Kidney tubule cell (primary cell): ENCODE measurements at places on chromosomes 7 and 10.

- DNase-seq, result no peak
Observed at GRCh38 chr10:89580243-89580642, 44.8 kb upstream of the SLC16A12 start.

DNA sequence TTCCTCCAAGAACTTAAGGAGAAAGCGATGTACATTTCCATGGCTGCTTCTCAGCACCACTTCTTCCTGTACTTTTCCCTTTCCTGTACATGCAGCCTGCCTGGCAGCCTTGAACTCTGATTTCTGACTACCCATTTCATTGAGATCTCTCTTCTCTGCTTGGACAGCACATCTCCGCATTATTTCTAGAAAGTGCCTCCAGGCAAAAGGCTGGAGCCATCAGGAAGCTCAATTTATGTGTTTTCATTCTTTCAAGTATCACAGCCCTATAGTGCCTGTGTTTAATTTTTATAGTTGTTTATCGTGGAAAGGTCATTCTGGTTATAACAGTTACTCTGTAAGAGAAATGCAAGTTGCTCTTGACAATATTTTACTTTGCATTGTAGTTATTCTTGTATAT, 688.0 kb upstream of the ANKRD30A start:
- no peak for DNase-seq

DNA sequence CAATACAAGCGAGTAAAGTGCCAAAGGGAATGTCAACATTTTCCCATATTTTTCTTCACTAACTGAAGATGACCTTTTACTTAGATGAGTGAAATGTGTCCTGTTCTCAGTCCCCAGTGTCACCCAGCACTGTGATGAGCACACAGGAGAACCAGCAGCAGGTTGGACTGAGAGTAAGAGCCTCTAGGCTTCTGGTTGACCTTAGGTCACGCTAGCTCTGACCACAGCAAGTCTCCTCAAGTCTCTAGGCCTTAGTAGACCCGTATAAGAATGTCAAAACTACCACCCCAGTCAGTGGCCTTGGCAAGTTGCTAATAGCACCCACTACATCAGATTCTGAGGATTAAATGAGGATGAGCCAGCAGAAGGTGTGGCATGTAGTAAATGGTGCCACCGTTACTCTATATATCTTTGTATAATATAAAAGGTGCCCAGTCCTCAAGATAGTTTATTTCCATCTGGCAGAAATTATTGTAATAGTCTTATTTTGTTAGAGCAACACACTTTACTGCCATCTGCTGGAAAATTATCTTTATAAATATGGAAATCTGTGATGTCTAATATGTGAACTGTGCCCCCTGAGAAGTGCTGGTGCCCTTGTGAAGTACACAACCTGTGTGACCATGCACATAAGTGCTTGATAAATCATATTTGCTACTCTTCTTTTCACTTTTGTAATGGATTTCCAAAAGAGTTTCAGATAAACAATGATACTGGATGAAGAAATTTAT, 75.7 kb downstream of the SPAG6 start:
- DNase-seq, result no peak

DNA sequence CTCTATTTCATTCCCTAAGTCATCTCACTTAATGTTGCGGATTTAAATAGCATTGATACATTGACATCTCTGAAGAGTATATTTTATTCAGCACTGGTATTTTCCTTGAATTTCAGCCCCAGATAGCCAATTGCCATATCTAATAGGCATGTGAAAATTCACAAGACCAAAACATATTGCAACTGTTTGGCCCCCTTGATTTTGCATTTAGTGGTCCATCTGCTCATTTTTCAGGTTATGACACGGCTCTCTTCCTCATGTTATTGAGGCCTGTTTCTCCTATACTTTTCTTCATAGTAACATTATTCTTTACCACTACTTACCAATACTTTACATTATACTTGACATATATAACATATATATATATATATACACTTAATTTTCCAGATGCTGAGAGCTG, 43.7 kb downstream of the MKLN1 start:
- no peak for DNase-seq

DNA sequence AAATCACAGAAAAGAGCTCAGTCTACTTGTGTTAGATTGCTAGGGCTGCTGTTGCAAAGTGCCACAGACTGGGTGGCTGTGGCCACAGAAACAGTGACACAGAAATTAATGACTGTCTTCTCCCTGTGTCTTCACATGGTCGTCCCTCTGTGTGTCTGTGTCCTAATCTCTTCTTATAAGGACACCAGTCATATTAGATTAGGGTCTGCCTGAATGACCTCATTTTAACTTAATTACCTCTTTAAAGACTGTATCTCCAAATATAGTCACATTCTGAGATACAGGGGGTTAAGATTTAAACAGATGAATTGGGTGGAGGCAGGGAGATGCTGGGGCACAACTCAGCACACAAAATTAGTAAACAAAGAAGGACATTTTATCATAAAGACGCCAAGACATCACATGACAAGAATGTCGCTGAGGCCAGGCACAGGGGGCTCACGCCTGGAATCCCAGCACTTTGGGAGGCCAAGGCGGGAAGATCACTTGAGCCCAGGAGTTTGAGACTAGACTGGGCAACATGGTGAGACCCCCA, 23.3 kb upstream of the PARD3 start:
- no peak for DNase-seq

DNA sequence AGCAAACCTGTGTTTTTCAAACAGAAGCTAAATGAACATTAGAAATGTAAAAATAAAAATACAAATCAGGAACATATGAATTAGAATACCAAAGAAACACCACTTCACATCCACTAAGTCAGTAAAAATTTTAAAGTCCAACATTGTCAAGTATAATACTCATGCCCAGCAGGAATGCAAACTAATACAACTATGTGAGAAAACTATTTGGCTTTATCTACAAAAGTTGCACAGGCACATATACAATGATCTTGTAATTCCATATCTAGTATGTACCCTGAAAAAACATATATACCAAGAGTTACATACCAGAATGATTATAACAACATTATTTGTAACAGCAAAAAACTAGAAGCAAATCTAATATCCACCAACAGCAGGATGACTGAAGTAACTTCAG, 91.1 kb downstream of the RNF32 start:
- no peak for DNase-seq

- DNase-seq, result no peak
Observed at GRCh38 chr7:26567266-26567665, 275.6 kb downstream of the SNX10 start.

GRCh38 chr7:105185290-105186010, 171.4 kb downstream of the KMT2E start:
- no peak for DNase-seq

- DNase-seq, result peak; percentile 81
Observed at GRCh38 chr10:104255311-104255981, 754 bp downstream of the GSTO1 start.

DNA sequence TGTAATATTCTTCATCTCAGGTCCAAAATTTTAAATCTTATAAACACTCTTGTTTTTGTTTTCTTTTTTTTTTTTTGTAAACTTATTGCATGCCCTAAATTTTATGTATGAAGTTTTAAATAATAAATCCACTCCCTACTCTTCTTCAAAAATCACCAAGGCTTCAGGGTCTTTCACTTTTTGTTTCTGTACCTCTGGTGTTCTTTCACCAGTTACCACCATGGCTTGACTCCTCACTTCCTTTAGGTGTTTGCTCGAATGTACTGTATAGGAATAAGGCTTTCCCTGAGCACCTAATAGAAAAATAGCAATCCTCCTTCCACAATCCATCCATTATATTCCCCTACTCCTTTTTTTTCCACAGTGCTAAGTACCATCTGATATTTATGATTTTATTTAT, 962.8 kb upstream of the POT1 start:
- DNase-seq, result no peak

DNA sequence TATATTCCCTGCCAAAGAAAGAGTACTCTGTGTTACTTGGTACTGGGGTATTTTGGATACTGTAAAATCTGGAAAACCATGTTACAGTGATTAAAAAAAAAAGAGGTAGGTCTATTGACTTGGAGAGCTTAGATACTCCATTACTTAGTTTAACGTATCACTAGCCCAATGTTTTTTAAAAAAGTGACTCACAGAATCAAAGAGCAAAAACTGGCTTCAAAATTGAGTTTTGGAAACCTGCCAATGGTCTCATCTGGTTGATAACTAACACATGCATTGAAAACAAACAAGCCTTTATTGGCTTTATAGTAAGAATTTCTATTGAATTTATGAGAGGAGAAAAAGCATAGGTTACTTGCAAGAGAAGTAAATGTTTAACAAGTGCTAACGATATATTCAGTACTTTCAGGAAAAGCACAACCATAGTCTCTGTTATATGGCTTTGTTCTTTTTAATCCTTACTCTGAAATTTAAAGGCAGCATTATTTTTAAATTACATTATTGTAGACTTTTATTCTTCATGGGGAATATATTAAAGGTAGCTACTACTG, 563.3 kb upstream of the SORCS1 start:
- peak; percentile 50 for DNase-seq

DNA sequence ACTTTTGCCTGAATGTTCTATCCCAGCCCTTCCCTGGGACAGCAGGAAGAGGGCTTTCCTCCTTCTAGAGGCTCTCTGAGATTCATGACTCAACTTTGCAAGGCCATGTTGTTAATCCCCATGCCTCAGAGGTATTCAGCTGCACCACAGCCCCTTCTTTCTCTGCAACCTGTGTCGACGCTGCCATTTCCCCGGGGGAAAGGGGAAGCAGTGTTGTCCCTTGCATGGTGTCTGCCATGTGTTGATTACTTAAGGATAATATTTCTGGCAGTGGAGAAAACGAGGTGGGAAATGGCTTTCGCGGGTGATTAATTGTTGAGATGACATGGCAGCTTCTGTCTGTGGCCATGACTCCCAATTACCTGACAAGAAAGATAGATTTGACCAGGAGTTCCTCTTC, 133.1 kb downstream of the SORCS3 start:
- peak; percentile 33 for DNase-seq

GRCh38 chr10:21329995-21330627, 195.4 kb downstream of the SKIDA1 start:
- DNase-seq, result peak; percentile 88

- peak; percentile 68 for DNase-seq
Observed at GRCh38 chr7:82105463-82105862, 335.6 kb upstream of the HGF start.

GRCh38 chr10:51377932-51378599, 303.8 kb downstream of the PRKG1 start:
- no peak for DNase-seq

GRCh38 chr10:117250411-117250810, 9.5 kb downstream of the SLC18A2 start:
- no peak for DNase-seq

DNA sequence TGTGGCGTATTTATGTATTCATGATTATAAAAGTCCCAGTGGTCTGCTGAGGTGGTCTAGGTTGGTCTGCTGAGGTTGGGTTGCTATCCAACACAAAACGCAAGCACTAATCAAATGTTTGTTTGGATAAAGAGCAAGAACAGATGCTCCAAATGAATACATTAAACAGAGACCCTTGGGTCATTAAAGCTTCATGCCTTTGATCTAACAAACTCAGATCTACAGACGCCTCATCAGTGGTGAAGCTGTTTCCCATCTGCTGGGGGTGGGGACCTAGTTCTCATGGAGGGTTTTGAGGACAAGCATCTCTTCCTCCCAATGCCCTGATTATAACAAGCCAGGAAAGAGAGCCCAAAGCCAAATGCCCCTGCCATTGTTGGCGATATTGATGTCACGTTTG, 786.7 kb downstream of the NRG3 start:
- DNase-seq, result no peak

- no peak for DNase-seq
Observed at GRCh38 chr10:121832647-121833046, 95.2 kb downstream of the ATE1 start.

- no peak for DNase-seq
Observed at GRCh38 chr7:150734254-150734653, 3.0 kb upstream of the GIMAP5 start.

GRCh38 chr7:106009503-106010226, 46.6 kb downstream of the CDHR3 start:
- DNase-seq, result peak; percentile 97

GRCh38 chr7:139995017-139995915, 67.5 kb downstream of the PARP12 start:
- DNase-seq, result peak; percentile 28

GRCh38 chr10:86851328-86852207, 95.1 kb downstream of the BMPR1A start:
- no peak for DNase-seq

- DNase-seq, result no peak
Observed at GRCh38 chr7:121371883-121372282, 24.2 kb downstream of the FAM3C start.

- DNase-seq, result peak; percentile 82
Observed at GRCh38 chr7:26549281-26549944, 257.8 kb downstream of the SNX10 start.

- DNase-seq, result no peak
Observed at GRCh38 chr7:149886018-149886415, 12.2 kb downstream of the ATP6V0E2 start.

DNA sequence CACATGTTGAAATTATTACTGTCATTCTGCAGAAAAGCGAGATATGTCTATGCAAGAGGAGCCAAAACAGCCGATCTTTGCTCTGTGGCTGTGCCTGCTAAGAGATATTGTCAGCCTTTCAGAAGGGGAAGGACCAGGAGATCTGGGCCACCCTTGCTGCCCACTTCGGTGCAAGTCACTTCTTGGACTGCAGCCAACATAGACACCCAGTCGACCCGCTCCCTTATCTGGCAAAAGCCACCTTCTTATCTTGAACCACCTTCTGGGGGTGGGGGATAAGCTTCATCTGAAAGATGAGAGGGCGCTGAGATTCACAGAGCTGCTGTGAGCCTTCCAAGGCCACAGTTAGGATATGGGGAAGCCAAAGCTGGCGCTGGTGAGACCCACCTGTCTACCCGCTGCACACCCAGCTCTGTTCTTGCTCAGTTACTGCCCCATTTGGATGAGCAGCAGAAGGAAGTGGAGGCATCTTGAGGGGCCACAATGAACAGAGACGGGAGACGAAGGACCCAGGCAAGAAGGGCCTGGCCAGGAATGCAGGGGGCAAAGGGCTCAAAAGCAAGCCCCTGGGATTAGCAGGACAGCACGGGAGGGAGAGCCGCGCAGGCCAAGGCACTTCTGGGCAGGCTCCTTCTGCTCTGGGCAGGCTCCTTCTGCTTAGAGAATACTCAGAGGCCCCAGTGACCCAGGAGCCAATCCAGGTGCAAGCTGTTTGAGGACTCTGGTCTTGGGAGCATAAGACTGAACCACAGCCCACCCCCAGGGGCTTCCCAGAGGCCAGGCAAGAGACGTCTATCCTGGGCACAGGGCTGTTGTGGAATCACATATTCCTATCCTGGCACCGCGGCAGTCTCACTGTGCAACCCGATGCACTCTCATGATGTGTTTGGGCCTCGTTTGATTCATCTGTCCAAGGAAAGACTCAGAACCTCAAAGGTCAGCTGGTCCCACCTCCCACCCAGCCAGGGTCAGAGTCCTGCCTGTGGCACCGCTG, 38.4 kb upstream of the NPFFR1 start:
- no peak for DNase-seq

- no peak for DNase-seq
Observed at GRCh38 chr10:118792526-118792925, 37.8 kb upstream of the CACUL1 start.
